ENCODE measurements at places on chromosomes 3 and 15.

- no peaks in the 10 kb centered on the region for H3K4me1 ChIP-seq
- no peaks in the 10 kb centered on the region for H3K27me3 ChIP-seq
- no peak overlapping the region for H3K27ac ChIP-seq
- no peak for DNase-seq
- no peak overlapping the region for H3K4me3 ChIP-seq
Measured at GRCh38 chr3:13851997-13852637, 27.8 kb downstream of the WNT7A start.

GRCh38 chr3:190699776-190700175 lies 162.7 kb downstream of the GMNC start:
- no peak overlapping the region for H3K4me3 ChIP-seq
- no peak for DNase-seq
- H3K27ac ChIP-seq = no peak overlapping the region
- H3K36me3 ChIP-seq = no peaks in the 10 kb centered on the region
- peaks cover 18% of the 10 kb centered on the region for H3K4me1 ChIP-seq

- no peak overlapping the region for H3K27ac ChIP-seq
- H3K4me1 ChIP-seq = no peaks in the 10 kb centered on the region
- H3K4me3 ChIP-seq = no peak overlapping the region
- no peaks in the 10 kb centered on the region for H3K27me3 ChIP-seq
- DNase-seq = no peak
Measured at GRCh38 chr3:140388202-140388922, 289.5 kb upstream of the TRIM42 start.

GRCh38 chr3:111040959-111041358 lies 30.7 kb upstream of the NECTIN3 start:
- H3K36me3 ChIP-seq = no peaks in the 10 kb centered on the region
- H3K4me3 ChIP-seq = no peak overlapping the region
- no peaks in the 10 kb centered on the region for H3K4me1 ChIP-seq
- H3K27me3 ChIP-seq = no peaks in the 10 kb centered on the region

DNA sequence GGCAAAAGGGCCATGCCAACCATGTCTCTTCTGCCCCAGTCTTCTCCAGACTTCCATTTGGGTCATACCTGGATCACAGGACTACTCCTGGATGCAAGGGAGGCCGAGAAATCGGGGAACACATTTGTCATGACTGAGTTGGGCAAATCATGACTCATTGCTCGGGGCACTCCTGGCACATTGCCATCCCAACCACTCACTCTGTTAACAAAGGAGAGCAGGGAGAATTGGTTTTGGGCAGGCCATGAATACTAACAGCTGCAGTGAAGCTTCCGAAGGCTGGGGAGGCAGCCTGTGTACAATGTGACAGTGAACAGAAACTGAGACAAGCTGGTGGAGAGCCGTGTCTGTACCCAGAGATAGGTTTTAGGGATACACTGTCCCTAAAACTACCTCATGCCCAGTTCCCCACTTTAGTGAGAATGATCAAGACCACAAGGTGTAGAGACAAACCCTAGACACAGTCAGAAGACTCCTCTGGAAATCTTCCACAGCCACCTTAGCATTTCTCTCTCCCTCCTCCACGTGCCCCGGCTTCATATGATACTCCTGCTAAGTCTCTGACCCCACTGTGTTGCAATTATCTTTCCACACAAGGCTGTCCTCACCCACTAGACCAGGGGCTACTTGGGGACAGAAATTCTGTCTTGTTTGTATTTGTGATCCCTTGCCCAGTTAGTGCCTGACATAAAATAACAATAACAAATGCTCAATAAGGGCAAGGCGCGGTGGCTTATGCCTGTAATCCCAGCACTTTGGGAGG lies 10.5 kb upstream of the BUB1B start:
- no peak for DNase-seq
- H3K36me3 ChIP-seq = no peaks in the 10 kb centered on the region
- H3K4me1 ChIP-seq = no peaks in the 10 kb centered on the region
- H3K4me3 ChIP-seq = no peak overlapping the region
- no peaks in the 10 kb centered on the region for H3K27me3 ChIP-seq

DNA sequence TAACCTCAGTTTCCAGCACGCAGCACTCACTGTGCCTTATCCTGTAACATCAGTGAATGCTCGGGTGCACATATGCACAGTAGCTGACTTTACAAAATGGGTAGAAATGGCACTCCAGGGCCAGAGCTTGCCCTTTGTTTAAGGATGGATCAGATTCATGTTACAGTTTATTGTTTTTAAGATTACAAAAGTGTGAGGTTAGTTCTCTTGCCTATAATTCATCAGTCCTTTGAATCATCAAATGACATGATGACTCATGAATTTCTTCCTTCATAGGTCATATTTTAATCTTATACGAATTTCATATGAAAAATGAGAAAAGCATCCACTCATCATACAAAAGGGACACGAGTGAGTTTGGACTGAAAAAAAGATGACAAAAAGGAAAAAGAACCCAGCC lies 545.3 kb downstream of the GBE1 start:
- no peaks in the 10 kb centered on the region for H3K27me3 ChIP-seq
- no peak overlapping the region for H3K4me3 ChIP-seq
- H3K27ac ChIP-seq = no peak overlapping the region
- no peak for DNase-seq

DNA sequence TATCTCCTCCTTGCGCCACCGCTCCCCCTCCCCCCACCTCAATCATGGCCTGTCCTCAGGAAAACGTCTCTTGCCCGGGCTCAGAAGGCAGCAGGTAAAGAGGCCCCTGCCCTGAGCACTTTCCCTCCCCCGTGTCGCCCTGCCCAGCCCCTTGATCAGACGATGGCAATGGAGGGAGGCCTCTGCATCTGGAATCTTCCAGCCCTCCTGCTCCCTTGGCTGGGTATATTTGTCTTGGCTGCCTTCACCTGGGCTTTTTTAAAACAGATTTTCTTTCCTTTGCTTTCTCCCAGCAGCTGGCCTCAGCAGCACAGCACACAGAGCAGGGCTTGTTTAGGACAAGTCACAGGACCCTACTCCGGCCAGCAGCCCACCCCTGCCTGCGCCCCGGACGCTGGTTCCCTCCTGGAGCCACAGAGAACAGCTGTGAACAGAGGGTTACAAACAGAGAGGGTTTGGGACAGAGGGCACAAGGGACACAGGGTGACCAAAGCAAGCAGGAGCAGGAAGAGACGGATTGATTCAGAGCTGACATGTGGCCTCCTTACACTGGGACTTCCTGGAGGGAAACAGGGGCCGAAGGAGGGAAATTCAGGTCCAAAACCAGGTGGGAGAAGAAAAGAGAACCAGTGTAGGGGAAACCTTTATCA lies 78.7 kb downstream of the ISG20 start:
- no peaks in the 10 kb centered on the region for H3K36me3 ChIP-seq
- H3K27ac ChIP-seq = no peak overlapping the region
- no peak overlapping the region for H3K4me3 ChIP-seq
- no peak for DNase-seq
- no peaks in the 10 kb centered on the region for H3K4me1 ChIP-seq
- no peaks in the 10 kb centered on the region for H3K27me3 ChIP-seq

DNA sequence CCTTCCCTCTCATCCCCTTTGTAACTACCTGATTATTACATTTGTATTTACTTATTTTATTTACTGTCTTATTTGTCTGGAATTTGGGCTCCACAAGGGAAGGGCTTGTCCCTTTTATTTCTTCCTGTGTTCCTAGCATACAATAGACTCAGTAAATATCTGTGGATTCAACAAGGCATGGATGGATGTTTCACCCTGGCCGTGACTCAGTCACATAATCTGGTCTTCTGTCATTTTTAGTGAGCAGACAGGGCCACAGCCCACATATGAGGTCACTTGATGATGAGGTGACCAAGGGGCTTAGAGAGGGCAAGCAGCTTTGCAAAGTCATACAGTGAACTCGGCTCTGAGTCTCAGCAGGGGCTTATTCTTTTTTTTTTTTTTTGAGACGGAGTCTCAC lies 7.8 kb upstream of the DAG1 start:
- no peak for DNase-seq
- H3K4me1 ChIP-seq = peaks cover 40% of the 10 kb centered on the region
- H3K36me3 ChIP-seq = no peaks in the 10 kb centered on the region
- H3K27ac ChIP-seq = peak overlapping the region; percentile 84
- H3K4me3 ChIP-seq = no peak overlapping the region

DNA sequence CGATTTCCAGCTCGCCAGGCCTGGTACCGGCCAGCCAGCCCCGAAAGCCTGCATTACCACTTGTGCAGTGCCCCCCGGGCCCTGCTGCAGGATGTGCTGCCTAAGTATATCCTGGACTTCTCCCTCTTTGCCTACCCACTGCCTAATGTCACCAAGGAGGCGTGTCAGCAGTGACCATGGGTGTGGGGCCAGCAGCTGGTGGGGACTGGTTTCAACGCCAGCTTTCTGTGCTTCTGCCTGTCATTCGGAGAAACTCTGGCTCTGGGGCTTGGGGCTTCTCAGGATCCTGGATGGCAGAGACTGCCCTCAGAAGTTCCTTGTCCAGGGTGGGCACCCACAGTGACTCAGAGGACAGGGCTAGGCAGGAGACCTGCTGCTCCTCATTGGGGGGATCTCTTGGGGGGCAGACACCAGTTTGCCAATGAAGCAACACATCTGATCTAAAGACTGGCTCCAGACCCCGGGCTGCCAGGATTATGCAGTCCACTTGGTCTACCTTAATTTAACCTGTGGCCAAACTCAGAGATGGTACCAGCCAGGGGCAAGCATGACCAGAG lies 1.5 kb downstream of the CHST14 start:
- peak overlapping the region; percentile 56 for H3K4me3 ChIP-seq
- peaks cover 23% of the 10 kb centered on the region for H3K4me1 ChIP-seq
- no peaks in the 10 kb centered on the region for H3K36me3 ChIP-seq
- peak overlapping the region; percentile 96 for H3K27ac ChIP-seq
- no peak for DNase-seq

DNA sequence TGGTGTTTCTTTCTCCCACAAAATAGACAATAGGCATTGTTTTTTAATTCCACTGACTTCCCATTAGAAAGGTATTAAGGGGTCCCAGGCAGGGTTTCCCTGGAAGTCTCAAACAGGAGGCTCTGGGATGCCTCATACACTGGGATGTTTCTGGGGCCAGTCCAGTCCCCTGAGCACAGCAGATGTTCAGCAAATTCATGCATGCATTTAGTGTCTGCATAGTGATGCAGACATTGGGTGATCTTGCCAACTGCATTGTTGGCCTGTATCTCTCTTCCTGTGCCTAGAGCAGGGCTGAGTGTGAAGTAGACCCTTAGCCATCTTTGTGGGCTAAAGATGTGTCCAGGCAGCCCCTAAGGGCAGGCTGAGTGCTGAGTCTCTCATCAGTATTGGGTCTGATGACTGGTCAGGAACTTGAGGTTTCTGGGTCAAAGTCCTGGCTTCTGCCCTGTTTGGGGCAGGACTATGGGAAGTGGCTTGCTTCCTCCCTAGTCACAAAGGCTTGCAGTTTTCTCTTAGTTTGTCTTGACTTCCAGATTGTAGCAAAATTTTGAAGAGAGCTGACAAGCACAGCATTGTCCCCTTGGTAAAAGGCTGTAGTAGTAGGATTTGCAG lies 56.5 kb downstream of the BSN start:
- no peak for DNase-seq
- no peaks in the 10 kb centered on the region for H3K4me1 ChIP-seq
- H3K27ac ChIP-seq = no peak overlapping the region
- no peaks in the 10 kb centered on the region for H3K36me3 ChIP-seq
- no peaks in the 10 kb centered on the region for H3K27me3 ChIP-seq

- H3K27ac ChIP-seq = no peak overlapping the region
- H3K36me3 ChIP-seq = peaks cover under 1% of the 10 kb centered on the region
- H3K4me1 ChIP-seq = peaks cover 9% of the 10 kb centered on the region
- DNase-seq = no peak
- no peaks in the 10 kb centered on the region for H3K27me3 ChIP-seq
Measured at GRCh38 chr3:4063916-4064574, 239.1 kb upstream of the SETMAR start.

Measured in tibial nerve (tissue), 4 donors.